NCI-H446 (cell line): ENCODE measurements at places on chromosomes 4 and X.

DNA sequence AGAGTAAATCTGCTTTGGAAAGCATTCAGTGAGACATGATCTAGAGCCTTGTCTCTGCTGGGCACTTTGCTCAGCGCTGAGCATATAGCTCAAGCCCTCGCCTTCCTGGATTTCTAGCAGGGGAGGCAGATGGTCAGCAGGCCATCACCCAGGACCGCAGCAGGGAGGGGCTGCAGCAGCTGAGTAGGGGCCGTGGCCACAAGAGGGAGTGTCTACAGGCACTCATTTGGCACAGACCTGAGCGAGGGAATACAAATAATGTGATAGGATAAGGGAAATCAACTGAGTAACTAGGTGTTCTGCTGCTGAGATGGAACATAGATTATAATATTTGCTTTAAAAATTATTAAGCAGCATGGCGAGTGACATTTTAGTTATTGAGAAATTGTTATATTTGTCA is 30.2 kb downstream of the OFD1 start:
- DNase-seq: no peak

DNA sequence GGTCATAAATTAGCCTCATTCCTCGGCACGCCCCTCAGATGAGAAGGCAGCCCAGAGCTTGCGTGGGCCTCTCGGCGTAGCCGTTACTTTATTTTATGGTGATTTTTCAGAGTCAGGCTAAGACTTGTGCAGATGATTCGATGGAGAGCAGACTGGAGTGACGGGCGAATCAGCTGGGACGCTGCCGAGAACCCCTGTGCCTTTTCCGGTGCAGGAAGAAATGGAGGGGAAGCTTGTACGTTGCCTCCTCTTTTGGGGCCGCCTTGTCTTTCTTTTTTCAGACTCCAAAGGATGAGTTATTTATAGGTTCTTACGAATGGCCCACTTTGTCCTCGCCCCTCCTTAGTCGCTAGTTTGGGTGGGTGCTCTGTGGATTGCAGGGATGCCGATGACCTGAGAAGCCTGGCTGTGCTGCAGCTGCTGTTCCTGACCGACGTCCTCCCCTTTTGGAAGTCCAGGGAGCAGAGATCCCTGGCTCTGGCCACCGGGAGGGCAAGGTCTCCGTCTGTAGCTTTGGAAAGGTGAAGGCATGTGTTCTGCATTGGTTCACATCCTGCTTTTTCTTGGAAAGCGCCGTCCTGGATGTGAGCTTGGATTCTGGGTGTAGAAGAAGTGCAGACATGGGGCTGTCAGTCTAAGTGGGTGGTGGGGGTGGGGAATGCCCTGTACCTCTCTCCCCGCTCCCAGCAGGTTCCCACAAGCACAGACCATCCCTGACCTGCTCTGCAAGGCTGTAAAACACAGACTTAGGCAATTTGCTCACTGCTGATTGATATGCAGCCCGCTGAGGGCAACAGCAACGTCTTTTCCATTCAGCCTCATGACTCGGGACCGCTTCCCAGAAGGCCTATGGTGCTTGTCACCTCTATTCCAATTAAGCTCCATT is 9.3 kb downstream of the SORCS2 start:
- no peak for DNase-seq

GRCh38 chrX:24482823-24483415 is 17.8 kb downstream of the PDK3 start:
- DNase-seq: no peak

DNA sequence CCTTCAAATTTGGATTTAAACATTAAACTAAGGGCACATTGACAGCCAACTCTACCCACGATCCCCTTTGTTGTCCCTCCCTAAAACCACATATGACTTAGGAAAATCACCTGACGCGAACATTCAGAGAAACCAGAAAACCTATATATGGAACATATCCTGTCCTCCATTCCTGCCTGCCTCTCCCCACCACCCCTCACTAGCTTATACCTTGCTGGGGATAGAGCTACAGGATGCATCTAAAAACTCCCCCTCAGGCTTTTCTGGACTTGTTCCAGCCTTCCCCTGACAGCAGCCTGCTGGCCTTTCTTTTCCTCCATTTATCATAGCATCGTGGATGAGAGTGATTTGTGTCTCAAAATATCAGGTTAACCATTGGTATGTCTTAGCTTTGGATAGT is 8.8 kb downstream of the STK26 start:
- no peak for DNase-seq

GRCh38 chrX:134453631-134454030 is 6.3 kb upstream of the HPRT1 start:
- peak; percentile 12 for DNase-seq

DNA sequence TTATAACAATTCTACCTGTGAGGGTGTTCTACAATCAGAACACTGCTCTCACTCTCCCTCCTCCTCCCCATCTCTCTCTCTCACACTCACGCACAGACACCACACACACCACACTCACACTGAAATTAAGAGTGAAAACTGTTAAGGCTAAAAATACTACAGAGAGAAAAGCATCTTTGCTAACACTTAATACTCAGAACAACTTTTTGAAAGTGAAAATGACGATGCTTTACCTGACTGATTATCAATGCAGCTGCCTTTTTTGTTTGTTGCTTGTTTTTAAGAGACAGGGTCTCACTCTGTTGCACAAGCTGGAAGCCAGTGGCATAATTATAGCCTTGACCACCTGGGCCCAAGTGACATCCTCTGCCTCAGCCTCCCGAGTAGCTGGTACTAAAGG is 222.4 kb downstream of the APBB2 start:
- DNase-seq: no peak

GRCh38 chr4:139858436-139859205 is 193.0 kb downstream of the MGST2 start:
- DNase-seq: no peak

DNA sequence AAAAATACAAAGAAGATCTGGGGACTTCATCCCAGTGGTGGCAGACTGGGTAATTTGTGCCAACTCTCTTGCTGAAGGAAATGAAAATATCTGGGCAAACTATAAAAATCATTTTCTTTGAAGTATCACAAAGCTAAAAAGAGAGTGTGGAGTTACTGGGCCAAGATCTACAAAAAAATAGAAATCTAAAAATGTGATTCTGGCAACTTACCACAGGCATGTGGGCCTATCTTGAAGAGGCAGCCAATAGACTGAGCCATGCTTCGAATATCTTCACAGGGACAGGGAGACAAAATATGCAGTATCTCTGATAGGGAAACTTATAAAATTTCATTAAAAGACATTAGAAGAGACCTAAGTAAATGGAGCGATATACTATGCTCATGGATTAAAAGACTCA is 168.8 kb downstream of the RCHY1 start:
- no peak for DNase-seq

- DNase-seq: no peak
Observed at GRCh38 chr4:183999435-183999834, 94.3 kb downstream of the STOX2 start.

DNA sequence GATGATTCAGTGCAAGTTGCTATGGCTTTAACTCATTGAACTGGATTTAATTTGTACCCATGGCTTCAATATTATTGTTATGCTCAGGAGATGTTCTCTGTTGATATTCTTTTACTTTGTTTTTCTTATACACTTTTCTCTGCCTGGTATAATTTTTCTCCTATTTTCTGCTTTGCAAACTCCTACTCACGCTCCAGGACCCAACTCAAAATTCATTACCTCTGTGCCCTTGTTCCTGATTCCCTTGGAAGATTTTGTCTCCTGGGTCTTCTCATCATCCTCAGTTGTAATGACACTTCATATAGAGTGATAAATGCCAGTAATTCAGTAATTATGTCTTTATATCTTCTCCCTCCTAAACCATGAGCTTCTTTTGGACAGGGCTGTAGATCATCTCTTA is 259.9 kb upstream of the JADE1 start:
- DNase-seq: no peak

DNA sequence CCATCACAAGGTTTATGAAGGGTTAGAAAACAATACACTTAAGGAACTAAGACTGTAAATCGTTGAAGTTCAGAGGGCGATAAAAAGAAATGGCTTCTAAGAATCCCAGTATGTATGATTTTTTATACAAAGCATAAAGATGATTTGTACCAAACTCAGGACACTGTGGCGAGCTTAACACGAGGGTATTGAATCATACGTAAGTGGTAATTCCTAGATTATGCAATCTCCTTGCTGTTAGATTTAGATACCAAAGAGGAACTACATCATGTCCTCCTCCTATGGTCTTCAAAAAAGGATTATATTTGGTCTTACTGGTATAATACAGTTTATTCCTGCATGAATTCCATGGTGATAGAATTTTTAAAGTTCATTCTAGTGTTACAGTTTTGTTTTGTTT is 23.9 kb downstream of the NFKB1 start:
- DNase-seq: no peak

- no peak for DNase-seq
Observed at GRCh38 chr4:108328383-108328732, 159.6 kb upstream of the LEF1 start.

DNA sequence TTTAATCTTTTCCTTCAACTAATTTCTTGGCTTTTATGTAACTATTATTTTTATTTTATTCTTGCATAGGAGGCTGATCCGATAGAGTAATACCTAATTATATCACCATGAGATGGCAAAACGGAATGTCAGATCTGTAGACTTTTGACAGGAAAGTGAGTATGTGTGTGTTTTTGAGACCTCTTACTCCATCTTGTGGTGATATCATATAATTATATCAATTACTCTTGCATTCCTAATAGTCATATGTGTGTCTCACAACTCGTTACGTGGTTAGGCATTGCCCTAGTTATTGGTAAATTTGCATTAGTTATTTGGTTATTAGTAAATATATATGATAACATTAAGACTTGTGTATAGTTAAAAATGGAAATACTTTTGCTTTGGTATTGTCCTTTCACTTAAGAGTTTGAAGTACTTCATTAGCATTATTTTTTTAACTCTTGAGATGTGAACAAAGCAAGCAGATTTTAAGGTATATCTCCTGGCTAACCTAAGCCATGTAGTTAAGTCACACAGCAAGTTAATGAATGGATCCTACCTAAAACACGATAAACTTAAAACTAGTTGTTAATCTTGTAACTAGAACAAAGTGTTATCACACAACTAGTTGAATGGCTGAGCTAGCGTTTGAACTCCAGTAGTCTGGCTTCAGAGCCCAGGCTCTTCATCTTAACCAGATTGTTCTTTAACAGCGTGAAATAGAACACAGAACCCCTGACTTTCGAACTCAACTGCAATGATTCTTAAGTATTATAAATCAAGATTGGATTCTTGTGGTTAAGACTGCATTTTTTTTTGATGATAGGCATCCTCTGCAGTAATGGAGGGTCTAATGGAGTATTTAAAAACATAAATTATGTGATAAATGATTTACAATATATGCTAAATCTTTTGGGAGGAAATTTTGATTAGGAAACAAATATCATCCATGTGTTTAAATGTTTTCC is 67.1 kb downstream of the PGRMC2 start:
- peak; percentile 49 for DNase-seq

DNA sequence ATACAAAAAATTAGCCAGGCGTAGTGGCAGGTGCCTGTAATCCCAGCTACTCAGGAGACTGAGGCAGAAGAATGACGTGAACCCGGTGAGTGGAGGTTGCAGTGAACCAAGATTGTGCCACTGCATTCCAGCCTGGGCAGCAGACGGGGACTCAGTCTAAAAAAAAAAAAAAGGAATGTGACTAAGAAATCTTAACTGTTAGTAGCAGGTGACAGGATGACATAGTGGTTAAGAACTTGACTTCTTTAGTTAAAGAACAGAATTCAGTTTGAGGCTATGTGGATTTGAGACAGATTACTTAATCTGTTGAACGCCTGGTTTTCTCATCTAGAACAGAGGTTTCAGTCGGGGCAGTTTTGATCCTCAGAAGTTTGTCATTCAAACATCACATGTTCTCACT is 3.2 kb downstream of the TRMT44 start:
- no peak for DNase-seq

GRCh38 chr4:11132478-11132877 is 296.2 kb downstream of the HS3ST1 start:
- no peak for DNase-seq

DNA sequence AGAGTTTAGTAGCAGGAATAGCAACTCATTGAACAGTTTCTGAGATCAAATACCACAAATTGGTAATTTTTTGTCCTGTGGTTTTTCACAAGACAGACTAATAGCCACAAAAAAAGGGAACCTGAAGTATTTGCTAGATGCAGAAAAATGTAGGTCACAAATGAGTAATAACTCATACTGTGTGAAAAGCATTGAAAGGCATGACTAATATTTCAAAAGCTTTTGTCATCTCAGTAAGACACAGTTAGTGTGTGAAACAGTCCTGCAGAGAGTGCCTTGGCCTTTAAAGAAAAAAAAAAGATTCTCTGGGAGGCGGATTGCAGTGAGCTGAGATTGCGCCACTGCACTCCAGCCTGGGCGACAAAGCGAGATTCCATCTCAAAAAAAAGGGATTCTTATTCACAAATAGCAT is 31.4 kb upstream of the SLC25A31 start:
- DNase-seq: no peak

- DNase-seq: no peak
Observed at GRCh38 chrX:24851289-24851688, 157.6 kb downstream of the POLA1 start.

DNA sequence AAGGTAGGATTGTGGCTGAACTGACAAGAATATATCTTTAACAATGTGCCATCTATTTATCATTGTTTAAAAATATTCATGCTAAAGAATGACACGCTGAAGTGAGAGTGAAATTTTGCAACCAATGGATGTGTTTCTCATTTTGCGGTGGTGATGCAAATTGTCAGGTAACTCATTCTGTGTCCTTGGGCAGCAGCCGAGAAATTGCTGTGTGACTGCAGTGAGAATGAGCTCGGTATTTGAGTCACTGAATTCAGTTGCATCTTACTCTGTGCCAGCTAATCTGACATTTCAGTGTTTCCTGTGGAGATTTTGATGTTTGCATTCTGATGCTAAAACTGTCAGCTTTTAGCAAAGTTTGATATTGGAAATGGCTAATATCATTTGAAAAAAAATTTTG is 28.1 kb downstream of the MCUB start:
- DNase-seq: no peak
